ENCODE measurements at places on chromosomes 1 and 21.

- no peak for DNase-seq
These were observed 3.6 kb downstream of the CERS2 start for GRCh38 chr1:150970808-150971582.

DNA sequence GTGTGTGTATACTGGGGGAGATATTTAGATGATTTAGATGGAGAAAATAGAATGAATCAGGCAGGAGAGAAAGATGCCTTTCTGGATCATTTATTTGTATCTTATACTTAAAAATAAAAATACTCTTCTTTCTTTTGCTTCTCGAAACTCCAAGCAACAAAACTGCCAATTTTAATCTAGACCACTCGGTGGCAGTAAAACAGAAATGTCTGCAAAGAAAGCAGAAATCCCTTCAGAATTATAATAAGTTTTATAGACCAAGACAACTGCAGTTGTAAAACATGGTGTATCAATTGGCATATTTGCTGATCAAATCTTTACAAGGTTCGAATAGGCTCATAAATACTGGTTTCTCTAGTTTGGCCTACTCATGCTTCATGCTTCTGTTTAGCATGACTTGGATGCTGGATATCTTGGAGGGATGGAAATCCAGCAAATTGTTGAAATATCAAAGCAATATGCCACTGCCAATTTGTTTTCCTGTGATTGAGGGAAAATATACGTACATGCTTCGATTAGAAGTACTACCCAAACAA lies 15.1 kb upstream of the C1orf87 start:
- no peak for DNase-seq

GRCh38 chr1:119308130-119308700 lies 60.4 kb upstream of the HAO2 start:
- DNase-seq = no peak

- no peak for DNase-seq
These were observed 863 bp downstream of the FH start for GRCh38 chr1:241518476-241519307.
